DMS79 treated with DMSO at 0.1 percent for 48 hours (cell line): ENCODE measurements at places on chromosomes 12 and 14.

- DNase-seq = no peak
Observed at GRCh38 chr14:68762953-68763764, 29.7 kb downstream of the ZFP36L1 start.

DNA sequence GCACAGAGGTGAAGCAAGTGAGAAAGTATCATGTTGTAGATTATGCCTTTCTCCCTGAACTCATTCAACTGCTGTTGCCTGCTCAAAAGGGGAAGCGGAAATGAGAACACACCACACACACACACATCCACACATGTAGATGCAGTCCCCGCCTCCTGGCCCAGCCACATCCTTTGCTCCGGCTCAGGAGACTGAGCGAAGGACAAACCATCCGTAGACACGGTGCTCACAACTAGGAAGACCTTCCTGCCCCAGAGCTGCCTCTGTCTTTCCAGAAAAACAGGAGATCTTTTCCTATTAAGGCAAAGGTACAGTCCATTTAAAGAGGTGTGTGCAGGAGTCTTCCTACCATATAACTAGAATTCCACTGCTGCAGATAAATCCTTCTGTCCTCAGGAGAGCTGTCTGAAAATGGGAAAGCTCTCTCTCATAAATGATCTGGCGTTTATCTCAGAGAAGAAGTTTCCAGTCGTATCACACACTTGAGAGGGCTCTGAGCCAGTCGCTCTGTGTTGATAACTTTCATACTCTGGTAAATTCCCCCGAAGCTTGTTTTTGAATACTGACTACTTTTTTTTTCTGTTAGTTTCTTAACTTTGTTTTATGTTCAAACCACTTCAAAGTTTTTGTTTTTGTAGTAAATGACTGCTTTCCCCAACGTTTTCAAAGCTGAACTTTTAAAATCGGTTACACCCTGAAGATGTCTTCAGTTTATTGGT, at the start of gene TESPA1:
TESPA1 (minus strand) TSS at position 105 of the 719 bp plus-strand sequence. CDS start 10,200 bp downstream, outside the sequence.
- no peak for DNase-seq

DNA sequence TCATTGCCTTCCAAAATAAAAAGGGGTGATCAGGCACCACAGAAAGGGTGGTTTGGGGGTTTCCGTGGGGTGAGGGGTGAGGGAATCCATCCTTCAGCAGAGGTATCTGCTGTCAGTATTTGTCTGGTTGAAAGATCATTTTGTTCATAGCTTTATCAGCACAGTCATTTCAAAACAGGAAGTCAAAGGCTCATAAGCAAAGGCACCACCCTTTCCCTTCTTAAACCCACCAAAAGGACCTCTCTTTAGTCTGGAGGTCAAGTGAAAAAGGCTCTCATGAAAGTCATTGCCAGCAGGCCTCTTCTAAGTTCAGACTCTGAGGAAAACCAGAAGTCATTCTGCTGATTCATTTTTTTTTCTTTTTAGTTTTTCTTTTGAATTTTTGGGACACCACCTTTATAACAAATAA, 6.2 kb downstream of the CHST11 start:
- DNase-seq = peak; percentile 9

GRCh38 chr14:71231521-71232393, 324.5 kb downstream of the PCNX1 start:
- no peak for DNase-seq

DNA sequence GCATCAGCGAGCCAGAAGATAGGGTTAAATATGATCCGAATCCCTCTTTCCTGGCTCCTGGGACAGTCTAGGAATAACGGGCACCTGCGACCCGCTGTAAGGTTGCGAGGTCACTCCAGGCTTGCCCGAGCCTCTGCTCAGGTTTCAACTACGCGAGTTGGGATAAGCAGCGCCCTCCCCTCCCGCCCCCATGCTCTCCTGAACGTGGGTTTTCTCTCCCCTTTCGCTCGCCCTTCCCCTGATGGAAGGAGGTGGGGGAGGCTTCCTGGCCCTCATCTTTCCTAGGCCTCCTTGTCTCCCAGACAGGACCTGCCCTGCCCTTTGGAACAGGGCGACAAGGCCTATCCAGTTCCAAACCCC, 753 bp upstream of the ATP5MC2 start:
- DNase-seq = no peak

GRCh38 chr12:128793701-128794100, 30.1 kb downstream of the SLC15A4 start:
- no peak for DNase-seq

- DNase-seq = no peak
Observed at GRCh38 chr14:57266065-57266464, 2.6 kb downstream of the EXOC5 start.
